ENCODE measurements at places on chromosomes 16 and 17.

GRCh38 chr17:5630434-5630833 lies 46.1 kb upstream of the NLRP1 start:
- no peak for DNase-seq

GRCh38 chr17:43212641-43213490 lies 1.2 kb downstream of the TMEM106A start:
- no peak for DNase-seq

DNA sequence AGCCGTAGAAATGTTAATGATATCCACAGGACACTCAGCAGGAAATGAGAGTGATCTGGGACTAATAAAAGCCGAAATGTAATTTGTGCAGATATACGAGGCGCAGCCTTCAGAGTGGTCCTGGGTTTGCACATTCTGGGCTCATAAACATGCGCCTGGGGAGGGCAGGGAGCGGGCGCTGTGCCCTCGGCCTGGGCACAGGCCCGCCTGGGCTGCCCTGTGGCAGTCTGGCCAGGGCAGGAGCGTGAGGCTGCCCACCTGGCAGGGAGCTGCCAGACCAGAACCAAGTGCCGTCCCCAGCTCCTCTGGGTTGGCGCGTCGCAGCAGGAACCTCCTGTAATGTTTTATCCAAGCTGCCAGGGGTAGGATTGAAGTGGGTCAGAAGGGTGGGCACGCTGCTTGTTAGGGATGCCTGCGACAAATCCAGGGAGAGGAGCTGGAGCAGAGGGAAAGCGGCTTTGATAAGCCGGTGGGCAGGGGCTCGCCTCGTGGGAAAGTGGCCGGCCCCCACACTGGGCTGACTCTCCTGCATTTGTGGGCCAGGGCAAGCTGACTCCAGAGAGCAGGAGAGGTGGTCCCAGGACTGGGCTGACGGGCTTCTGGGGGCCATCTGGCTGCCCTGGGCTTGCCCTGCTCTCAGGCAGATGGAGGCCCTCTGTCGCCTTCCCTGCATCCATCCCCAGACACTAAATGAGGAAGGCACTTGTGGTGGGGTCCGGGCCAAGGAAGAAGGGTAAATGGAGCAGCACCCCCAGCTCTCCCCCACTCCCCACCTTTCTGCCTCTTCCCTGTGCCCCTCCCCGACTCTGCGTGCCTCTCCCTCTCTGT lies 45.9 kb downstream of the SREBF1 start:
- no peak for DNase-seq

DNA sequence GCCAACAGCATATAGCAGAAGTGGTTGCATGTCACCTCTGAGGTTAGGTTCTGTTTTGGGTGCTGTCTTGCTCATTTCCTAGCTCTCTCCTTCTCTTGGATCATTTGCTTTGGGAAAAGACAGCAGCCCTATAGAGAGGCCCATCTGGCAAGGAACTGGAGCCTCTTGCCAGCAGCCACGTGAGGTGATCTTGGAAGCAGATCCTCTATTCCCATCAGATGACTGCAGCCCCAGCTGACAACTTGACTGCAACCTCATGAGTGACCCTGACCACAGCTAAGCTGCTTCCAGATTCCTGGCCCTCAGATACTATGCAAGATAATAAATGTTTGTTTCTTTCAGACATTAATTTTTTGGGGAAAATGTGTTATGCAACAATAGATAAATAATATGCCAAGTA lies 213.3 kb upstream of the HS3ST4 start:
- DNase-seq: no peak

GRCh38 chr16:8866118-8866883 lies 2.5 kb downstream of the CARHSP1 start:
- no peak for DNase-seq

DNA sequence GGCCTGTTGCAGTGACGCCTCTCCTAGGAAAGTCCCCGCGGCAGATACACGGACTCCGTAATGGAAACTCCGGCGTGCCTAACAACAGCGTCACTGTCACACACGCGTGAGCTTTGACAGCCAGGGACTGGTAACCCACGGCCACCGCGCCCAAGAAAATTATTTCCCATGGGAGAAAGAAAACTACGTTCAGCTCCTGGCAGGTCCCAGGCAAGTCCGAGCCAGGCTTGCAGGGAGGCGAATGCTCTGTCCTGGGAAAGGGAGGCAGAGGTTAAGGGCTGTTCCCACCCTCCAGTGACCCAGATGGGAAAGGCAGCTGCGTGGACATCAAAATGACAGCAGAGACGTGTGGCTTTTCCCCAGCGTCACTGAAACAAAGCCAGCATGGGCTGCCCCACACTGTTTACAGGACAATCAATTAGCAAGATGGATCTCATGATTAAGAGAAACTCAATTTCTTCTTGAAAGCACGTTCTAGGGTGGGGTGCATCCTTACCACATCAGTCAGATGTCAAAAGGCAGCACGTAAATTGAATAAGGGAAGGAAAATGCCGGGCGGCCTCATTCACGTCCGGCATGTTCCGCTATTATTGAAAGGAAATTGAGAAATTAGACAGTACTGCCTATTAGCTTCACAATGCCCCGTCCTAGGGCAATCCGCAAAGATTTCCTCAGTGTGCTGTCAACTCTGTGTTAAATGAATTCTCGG lies 82.5 kb downstream of the NXN start:
- DNase-seq: no peak

DNA sequence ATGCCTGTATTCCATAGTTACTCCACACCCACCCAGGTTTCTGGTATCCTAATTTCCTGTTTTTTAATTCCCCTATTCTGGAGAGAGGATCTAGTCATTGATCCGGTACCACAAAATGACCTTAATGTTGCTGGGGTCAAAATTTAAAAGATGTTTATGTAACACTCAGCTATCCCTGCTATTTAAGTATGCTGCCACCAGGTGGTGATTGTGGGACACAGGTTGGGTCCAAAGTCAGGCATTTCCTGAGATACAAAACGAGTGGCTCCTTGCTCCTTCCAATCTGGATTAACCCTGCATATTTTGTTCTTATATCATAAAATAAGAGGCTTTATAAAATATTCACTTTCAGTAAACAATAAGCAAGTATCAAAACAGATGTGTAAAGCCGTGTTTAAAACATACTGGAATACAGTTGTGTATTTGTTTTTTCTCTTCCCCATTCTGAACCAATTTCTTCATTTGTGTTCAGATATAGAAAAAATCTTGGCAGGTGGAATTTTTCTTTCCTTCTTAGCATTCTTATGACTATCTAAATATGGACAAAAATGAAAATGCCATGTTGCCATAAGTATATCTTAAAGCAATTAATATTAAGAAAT lies 16.3 kb downstream of the HS3ST4 start:
- no peak for DNase-seq
